ENCODE measurements at places on chromosomes 16 and 17. TPM values are rescaled to one million over a fixed set of nuclear protein-coding genes. Genes with fewer than 3 reads are reported as not detected.

OR1A1 gene
- polyA plus RNA-seq: not detected

SEPTIN1 gene
- polyA plus RNA-seq: 1.9 TPM

KRTAP9-2 gene
- polyA plus RNA-seq: not detected

KRTAP9-8 gene
- not detected for polyA plus RNA-seq

RUNDC3A gene
- polyA plus RNA-seq: not detected

KCNJ18 gene
- not detected for polyA plus RNA-seq

SHISA6 gene
- polyA plus RNA-seq: not detected

AANAT gene
- polyA plus RNA-seq: not detected

CHAD gene
- polyA plus RNA-seq: not detected

CD300E gene
- not detected for polyA plus RNA-seq

RUNDC1 gene
- polyA plus RNA-seq: 7.6 TPM

FBXW10 gene
- polyA plus RNA-seq: not detected

PHF23 gene
- polyA plus RNA-seq: 45.6 TPM

GDPD1 gene
- polyA plus RNA-seq: 0.86 TPM

KCNH6 gene
- polyA plus RNA-seq: not detected

CSH1 gene
- not detected for polyA plus RNA-seq

ATP2A1 gene
- polyA plus RNA-seq: 0.10 TPM

AURKB gene
- 22.9 TPM for polyA plus RNA-seq

SLC35G6 gene
- polyA plus RNA-seq: not detected

GINS2 gene
- 6.5 TPM for polyA plus RNA-seq

CCT6B gene
- 4.6 TPM for polyA plus RNA-seq

PRR15L gene
- 0.16 TPM for polyA plus RNA-seq

PRAC2 gene
- not detected for polyA plus RNA-seq

SULT1A3 gene
- polyA plus RNA-seq: 4.8 TPM

TBC1D3G gene
- not detected for polyA plus RNA-seq

DOC2A gene
- not detected for polyA plus RNA-seq

CLEC18B gene
- polyA plus RNA-seq: not detected

ASIC2 gene
- not detected for polyA plus RNA-seq

CSH2 gene
- polyA plus RNA-seq: not detected

KRT31 gene
- not detected for polyA plus RNA-seq
